ENCODE measurements at places on chromosomes 11 and 22.

- peak; percentile 58 for DNase-seq
These were observed 22.1 kb downstream of the FLI1 start for GRCh38 chr11:128715691-128716561.

- no peak for DNase-seq
These were observed 2222.5 kb downstream of the LRRC4C start for GRCh38 chr11:39236916-39237315.

DNA sequence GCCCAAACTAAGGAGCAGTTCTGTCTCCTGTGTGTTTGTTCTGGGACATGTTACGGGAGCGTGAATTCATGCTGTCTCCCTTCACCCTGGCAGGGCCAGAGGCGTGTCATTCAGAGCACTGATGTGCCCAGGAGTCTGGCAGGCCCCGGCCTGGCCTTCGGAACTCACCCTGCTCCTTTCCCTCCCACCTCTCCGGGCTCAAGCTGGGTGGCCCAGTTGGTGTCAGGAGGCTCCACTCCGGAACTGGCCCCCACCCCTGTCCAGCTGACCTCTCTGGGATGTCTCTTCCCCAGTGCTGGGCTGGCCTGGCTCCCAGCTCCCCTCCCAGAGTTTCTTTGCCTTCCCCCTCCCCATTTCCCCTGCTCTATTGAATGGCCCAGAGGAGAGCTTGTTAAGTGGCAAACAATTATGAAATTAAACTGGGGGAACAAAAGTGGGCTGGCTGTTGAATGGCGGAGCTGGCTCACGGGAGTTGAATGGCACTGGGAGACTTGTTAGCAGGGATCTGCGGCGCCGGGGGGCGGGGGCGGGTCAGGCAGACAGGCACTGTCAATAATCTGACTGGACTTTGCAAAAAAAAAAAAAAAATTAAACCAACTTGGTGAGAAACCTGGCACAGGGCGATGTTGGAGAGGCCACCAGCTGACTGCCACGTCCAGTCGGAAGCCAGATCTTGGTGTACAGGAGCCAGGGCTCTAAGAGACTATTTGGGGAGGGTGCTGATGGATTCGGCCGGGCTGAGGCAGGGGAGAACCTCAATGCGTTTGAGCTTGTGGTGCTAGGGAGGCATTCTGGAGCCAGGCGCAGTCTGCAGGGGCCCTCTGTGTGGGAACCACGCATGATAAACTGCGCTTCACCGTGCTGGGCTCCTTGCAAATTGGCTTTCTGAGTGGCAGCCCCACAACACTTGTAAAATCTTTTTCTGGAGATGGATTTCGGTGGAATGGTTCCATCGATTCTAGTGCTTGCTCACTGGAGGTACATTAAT is 1.3 kb downstream of the MPPED1 start:
- DNase-seq = no peak

DNA sequence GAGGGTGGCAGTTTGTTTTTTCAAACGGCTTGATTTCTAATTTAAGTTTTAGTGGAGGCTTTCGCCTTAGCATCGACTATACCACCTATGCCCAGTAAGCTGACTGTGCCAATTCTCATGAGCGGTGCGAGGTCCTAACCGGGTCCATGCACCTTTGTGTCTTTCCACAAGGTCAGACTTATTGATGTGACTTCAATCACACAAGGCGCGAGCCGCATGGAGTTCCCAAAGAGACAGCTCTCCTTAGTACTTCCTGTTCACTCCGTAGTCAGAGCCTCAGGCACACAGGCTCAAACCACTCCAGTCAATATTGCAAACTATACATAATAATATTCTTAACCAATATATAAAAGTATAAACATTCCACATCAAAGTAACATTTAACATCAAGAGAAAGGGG is 18.2 kb downstream of the ST14 start:
- no peak for DNase-seq

DNA sequence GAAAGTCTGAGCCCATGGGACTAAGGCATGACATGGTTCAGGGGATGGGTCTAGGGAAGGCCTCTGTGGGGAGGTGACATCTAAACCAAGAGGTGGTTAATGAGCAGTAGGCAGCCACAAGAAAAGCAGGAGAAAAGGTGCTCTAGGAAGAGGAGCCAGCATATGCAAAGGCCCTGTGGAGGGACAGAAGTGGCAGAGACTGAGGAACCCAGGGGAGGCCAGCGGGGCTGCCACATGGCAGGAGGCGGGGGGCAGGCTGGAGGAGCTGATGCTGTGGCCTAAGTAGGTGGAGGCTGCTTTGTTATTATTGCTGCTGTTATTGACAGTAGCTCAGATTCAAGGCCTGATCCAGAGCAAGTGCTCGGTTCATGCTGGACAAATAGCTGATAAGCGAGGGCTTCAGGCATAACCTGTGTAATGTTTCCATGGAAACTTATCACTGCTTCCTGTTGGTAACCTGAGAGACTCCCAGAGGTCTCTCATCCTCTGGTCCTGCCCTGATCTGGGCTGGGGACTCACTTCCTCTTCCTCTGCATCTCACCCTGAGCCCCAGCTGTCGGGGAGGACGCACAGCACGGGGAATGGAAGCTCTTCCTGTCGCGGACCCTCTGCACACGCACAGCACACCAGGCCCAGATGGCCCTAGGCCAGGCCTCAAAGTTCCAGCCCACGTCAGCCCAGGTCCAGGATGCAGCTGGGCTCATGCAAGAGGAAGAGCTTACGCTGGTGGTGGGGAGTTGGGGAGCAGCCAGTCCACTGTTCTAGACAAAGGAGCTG is 75.2 kb upstream of the TP53I11 start:
- DNase-seq = peak; percentile 15

- no peak for DNase-seq
These were observed 154.0 kb downstream of the MN1 start for GRCh38 chr22:27647540-27647939.

GRCh38 chr22:27641049-27641795 is 160.3 kb downstream of the MN1 start:
- no peak for DNase-seq

DNA sequence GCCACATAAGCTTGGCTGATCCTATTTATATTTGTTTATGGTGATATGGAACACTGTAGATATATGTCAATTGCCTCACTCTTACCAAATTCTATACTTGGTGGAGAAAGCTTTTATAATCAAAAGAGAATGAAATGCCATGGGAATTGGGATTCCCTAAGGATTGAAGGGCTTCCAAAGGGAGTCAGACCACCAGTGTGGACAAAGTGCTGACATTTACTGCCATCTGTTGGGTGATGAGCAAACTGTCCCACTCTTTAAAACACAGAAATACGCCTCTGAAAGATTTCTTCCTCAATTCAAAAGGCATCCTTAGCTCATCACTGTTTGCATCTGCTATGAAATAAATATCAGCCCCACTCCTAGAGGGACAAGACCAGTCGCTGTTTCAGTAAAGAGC is 7.1 kb downstream of the SLC1A2 start:
- no peak for DNase-seq

GRCh38 chr11:64854534-64855502 is 10.4 kb upstream of the CDC42BPG start:
- no peak for DNase-seq

DNA sequence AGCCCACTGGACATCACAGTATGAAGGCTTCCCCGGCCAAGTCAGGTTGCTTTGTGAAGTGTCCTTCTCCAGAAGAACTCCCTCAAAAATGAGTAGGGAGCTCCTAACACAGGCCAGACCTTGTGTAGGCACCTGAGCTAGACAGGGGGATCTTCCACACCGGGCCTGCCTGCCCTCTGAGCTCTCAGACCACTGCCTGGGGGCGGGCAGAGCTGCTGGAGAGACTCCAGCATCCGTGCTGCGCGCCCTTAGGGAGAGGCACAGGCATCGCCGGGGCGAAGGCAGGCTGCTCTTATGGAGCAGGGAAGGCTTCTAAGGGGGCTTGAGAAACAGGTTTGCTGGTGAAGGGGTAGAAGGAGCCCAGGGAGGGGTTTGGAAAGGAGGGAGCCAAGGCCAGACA is 4.4 kb downstream of the KCNJ5 start:
- DNase-seq = no peak

DNA sequence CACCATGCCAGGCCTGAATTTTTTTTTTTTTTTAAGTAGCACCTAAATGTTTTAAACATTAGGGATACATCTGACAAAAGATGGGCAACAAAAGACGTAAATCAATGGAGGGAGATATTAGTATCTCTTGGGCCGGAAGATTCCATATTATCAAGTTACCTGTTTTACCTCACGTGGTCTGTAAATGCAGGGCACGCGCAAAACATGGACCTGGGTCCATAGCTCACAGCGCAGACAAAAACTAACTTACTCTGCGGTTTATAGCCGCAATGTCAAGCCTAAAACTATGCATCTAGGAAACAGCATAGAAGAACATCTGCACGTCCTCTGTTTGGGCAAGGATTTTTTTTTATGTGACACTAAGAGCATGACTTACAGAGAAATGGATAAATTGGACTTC is 31.5 kb upstream of the PANX2 start:
- DNase-seq = no peak

DNA sequence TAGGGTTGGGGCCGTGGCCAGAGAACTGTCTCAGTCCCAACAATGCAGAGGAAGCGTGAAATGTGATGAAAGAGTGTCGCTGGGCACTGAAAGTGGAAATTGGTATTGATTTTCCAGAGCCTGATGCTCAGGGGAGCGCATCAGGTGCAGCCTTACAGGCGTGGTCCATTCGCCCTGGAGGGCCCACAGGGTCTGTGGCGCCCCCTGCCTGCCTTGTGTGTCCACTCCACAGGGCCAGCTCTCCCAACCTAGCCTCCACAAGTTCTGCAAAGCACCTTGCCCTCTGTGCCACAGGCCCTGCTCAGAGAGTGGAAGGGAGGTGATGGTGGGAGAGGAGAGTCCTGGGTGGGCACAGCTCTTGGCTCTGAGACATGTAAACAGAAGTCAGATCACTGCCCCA is 54.9 kb upstream of the LMO1 start:
- no peak for DNase-seq

- DNase-seq = no peak
These were observed 6.7 kb downstream of the GDPD5 start for GRCh38 chr11:75518771-75519653.

DNA sequence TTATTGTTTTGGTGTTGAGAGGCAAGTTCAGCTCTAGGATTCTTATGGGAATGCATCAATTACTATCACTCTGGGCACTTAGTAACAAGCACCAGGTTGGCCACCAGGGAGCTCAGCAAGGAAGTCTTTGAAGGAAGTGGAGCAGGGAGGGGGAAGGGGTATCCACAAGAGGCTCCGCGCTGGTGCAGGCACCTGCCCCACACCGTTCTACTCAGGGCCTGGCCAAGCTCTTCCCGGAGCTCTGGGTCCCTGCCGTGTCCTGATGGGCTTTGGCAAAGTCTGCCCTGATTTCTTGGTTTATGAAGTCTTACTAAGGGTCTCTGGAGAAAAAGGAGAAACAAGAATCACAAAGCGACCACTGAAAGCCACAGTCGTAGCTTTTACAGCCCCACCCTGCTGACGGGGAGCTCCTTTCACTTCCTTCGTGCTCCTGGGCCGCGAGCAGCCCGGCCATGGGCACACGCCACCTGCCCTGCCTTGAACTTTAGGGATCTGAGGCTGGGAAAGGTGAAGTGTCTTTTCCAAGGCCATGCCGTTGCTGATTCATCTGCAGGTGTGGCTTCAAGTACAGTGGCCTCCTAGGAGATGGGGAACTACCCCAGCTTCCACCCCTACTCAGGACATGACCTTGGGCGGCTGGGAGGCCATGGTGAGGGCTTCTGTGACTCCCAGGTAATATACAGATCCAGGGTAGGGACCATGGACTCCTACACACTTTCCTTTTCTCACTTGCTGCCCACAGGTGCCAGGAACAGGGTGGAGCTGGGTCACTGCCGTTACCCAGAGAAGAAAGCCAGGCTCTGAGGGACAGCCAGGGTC is 15.9 kb upstream of the LRRC32 start:
- DNase-seq = no peak

DNA sequence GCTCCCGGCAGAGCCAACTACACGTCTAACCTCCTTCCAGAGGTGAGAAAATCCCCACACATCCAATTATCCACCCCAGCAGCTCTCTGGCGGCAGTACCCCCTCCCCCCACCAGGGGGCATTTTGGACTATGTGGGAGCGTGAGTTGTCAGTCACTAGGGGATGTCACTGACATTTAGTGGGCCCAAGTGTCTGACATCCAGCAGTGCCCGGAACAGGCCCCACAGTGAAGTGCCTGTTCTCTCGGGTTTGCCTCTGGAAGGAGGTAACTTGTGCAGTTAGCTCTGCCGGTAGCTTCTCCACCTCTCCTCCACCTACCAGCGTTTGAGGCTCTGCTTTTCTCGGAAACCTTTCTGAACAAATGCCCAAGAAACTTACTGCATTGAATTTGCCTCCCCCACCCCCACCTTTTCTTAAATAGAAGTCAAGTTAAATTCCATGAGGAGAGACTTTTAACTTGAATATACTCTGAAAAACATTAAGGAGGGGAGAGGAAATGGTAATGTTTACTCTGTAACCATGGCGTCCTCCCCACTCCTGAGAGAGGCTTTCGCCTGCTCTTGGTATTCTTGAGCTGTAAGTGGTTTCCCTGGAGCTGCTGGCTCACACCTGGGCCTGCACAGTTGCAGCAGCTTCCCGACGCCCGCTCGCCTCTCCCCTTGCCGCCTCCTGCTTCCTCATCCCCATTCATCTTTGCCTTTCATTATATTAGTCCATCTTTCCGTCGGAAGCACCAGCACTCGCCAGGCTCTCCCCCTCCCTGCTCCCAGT is 112.8 kb downstream of the WNT7B start:
- peak; percentile 62 for DNase-seq

DNA sequence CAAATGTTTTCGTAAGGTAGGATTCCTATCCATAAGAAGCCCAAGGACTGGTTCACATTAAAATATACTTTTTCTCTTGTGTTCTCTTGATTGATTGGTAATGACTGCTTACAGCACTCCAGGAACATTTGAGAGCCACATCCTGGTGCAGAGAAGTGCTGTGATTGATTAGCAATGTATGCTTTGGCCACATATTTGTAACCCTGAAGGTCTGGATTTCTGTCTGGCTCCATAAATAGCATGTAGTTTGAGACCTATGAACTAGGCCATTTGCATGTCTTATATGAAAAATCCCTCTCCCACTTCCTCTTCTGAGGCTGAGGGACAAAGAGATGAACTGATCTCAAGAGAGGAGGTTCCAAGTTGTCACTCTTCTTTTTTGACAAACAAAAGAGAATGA is 49.3 kb upstream of the CD44 start:
- no peak for DNase-seq

GRCh38 chr11:43737201-43737590 is 56.7 kb downstream of the HSD17B12 start:
- no peak for DNase-seq

- DNase-seq = no peak
These were observed 34.5 kb downstream of the TNKS1BP1 start for GRCh38 chr11:57290288-57290687.

GRCh38 chr11:108734956-108735559 is 70.2 kb downstream of the DDX10 start:
- no peak for DNase-seq

- no peak for DNase-seq
These were observed 387.5 kb downstream of the KCNA4 start for GRCh38 chr11:29629286-29629685.

DNA sequence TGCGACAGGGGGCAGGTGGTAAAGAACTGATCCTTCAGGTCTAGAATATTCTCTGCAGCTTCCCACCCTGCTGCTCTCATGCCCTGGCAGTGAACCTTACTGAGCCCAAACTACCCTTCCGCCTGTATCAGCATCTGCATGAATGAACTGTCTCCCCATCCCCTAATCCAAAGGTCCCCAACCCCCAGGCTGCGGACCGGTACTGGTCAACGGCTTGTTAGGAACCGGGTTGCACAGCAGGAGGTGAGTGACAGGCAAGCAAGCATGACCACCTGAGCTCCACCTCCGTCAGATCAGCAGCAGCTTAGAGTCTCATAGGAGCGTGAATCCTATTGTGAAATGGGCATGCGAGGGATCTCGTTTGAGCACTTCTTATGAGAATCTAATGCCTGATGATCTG is 58.2 kb upstream of the LMO1 start:
- no peak for DNase-seq

GRCh38 chr11:35163702-35164496 is 24.9 kb downstream of the CD44 start:
- no peak for DNase-seq

Data from astrocyte of the cerebellum (primary cell).